Activated T-cell treated with anti-CD3 and anti-CD28 coated beads, Interleukin-2, amount 50 U/mL, for 72 hours (primary cell): ENCODE measurements at places on chromosomes 13 and 19. TPM values are rescaled to one million over a fixed set of nuclear protein-coding genes. Genes with fewer than 3 reads are reported as not detected.
A peak's percentile ranks its signal among the peaks of the same experiment; 100 is the strongest.

Gene PRR22
- 4.7 TPM for total RNA-seq

Gene CALR
- total RNA-seq: 458 TPM

GRCh38 chr13:85993567-85993966 lies 194.3 kb upstream of the SLITRK6 start:
- no peaks in the 10 kb centered on the region for H3K4me1 ChIP-seq
- no peaks in the 10 kb centered on the region for H3K27me3 ChIP-seq
- H3K4me3 ChIP-seq: no peak overlapping the region
- DNase-seq: no peak
- H3K36me3 ChIP-seq: no peaks in the 10 kb centered on the region

- no peaks in the 10 kb centered on the region for H3K4me1 ChIP-seq
- no peak overlapping the region for H3K4me3 ChIP-seq
- peaks cover 6% of the 10 kb centered on the region for H3K27me3 ChIP-seq
- no peaks in the 10 kb centered on the region for H3K36me3 ChIP-seq
- no peak for DNase-seq
These were observed 29.9 kb upstream of the RNF113B start for GRCh38 chr13:98206946-98207345.

DNA sequence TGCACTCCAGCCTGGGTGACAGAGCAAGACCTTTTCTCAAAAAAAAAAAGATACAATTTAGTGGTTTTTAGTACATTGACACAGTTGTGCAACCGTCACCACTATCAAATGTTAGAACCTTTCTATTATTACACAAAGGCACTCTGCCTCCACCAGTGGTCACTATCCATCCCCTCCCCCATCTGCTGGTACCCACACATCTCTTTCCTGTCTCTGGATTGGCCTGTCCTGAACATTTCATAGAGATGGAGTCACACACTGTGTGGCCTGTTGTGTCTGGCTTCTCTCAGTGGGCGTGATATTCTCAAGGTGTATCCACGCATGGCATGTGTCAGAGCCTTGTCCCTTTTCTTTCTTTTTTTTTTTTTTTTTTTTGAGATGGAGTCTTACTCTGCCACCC lies 11.2 kb downstream of the KDM4B start:
- no peak overlapping the region for H3K27ac ChIP-seq
- H3K4me3 ChIP-seq: no peak overlapping the region
- peaks cover 1% of the 10 kb centered on the region for H3K4me1 ChIP-seq
- no peak for DNase-seq
- H3K27me3 ChIP-seq: no peaks in the 10 kb centered on the region

- peaks cover 8% of the 10 kb centered on the region for H3K4me1 ChIP-seq
- no peak for DNase-seq
- peaks cover 89% of the 10 kb centered on the region for H3K27me3 ChIP-seq
- no peak overlapping the region for H3K4me3 ChIP-seq
These were observed 96.6 kb downstream of the COL4A2 start for GRCh38 chr13:110403721-110404120.

GRCh38 chr19:30159636-30160035 lies 212.5 kb upstream of the ZNF536 start:
- no peaks in the 10 kb centered on the region for H3K36me3 ChIP-seq
- no peak overlapping the region for H3K27ac ChIP-seq

DNA sequence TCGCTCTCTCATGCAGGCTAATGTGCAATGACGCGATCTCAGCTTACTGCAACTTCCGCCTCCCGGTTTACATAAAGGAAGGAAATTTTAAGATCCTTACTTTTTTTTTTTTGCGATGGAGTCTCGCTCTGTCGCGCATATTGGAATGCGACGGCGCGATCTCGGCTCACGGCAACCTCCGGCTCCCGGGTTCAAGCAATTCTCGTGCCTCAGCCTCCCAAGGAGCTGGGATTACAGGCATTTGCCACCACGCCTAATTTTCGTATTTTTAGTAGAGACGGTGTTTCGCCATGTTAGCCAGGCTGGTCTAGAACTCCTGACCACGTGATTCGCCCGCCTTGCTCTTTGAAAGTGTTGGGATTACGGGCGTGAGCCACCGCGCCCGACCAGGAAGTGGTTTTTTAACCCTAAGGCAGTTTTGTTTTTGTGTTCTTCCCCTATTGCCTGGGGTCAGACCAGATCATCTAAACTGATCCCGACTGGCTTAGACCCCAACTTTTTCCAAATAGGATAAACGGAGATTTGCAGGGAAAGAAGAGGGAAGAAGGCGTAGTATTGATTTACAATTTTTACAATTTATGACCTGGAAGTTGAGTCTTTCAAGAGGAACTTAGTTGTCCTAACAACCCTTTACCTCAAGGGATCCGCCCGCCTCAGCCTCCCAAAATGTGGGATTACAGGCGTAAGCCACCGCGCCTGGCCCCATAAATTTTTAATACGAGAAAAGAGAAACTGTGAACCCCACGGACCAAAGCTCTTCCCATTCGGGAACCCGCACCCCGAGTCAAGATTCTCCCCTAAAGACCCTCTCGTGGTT lies 142.0 kb downstream of the ZNF737 start:
- H3K36me3 ChIP-seq: peaks cover 20% of the 10 kb centered on the region
- H3K27me3 ChIP-seq: no peaks in the 10 kb centered on the region
- peak; percentile 35 for DNase-seq
- H3K4me3 ChIP-seq: peak overlapping the region; percentile 99
- peaks cover 5% of the 10 kb centered on the region for H3K4me1 ChIP-seq
